A172 (cell line): ENCODE measurements at places on chromosomes 11 and 22. TPM values are rescaled to one million over a fixed set of nuclear protein-coding genes. Genes with fewer than 3 reads are reported as not detected.

HTATIP2 gene
- 29.0 and 36.9 TPM in 2 replicates for total RNA-seq

H19 gene
- total RNA-seq, result 0.69 and 2.7 TPM in 2 replicates

OR10G8 gene
- not detected in 2 replicates for total RNA-seq

MAP6 gene
- total RNA-seq, result 8.9 and 10.6 TPM in 2 replicates

SCGB1C1 gene
- not detected in 2 replicates for total RNA-seq

SLC22A6 gene
- total RNA-seq, result not detected in 2 replicates

DNA sequence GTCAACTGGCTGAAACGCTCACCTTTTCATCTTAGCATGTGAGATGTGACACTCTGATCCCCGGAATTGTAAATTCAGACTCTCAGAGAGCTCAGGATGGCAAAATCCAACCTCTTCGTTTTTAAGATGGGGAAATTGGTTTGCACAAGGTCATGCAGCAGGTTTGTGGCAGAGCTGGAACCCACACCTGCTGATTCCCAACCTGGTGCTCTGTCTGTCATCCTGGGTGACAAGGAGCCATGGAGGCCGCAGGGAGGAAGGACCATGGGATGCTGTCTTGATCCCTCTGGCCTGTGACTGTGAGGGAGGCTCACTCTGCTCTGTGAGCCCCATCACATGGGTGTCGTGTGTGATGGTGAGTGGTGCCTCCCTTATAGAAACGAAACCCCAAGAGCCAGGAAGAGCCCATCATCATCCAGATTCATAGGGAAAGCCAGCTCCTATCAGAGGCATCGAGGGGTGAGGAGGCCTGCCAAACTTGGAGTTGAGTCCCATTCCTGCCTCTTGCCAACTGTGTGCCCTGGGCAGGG is 87.4 kb upstream of the SYT13 start:
- no peak for DNase-seq

DNA sequence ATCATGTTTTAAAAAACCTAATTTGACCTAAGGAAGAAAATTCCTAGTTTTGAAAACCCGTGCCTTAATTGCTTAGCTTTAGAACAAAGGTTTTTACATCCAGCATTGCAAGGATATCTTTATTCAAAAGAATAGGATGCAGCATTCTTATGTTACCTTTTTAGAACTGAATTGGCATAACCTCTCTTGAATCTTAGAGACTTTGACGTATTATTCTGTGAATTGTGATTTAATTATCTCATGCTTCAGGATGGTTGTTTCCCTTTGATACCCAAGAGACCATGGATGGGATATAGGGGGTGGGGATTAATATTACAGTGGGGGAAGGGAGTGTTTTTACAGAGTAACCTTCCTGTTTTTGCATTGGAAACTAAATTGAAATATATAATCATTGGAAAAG is 49.4 kb downstream of the ARHGEF12 start:
- DNase-seq, result no peak

DNA sequence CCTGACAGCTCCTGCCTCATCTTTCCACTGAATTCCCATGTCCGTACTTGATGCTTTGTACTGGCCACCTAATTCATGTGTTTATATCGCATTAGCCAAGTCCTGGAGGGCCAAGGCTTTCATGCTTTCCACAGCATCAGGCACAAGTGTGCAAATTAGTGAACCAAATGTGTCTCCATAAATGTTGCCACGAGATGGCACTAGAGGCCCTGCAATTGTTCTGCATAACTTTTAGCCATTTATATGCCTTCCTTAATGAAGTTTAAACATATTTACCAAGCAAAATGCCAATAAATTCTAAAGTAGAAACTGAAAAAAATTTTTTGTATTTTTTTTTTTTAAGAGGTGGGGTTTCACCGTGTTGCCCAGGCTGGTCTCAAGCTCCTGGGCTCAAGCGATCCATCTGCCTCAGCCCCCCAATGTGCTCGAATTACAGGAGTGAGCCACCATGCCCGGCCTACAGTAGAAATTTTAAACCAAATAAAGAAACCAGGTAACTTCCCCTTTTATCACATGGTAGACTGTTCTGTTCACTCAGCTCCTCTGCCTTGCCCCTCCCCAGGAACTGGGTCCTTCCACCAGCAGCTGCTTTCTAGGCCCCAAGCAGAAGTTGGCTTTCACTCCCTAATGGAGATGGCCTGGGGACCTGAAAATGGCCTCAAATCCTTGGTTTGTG is 20.8 kb upstream of the IL18BP start:
- peak; percentile 50 for DNase-seq

GRCh38 chr11:120079750-120080610 is 57.9 kb downstream of the TRIM29 start:
- no peak for DNase-seq

DNA sequence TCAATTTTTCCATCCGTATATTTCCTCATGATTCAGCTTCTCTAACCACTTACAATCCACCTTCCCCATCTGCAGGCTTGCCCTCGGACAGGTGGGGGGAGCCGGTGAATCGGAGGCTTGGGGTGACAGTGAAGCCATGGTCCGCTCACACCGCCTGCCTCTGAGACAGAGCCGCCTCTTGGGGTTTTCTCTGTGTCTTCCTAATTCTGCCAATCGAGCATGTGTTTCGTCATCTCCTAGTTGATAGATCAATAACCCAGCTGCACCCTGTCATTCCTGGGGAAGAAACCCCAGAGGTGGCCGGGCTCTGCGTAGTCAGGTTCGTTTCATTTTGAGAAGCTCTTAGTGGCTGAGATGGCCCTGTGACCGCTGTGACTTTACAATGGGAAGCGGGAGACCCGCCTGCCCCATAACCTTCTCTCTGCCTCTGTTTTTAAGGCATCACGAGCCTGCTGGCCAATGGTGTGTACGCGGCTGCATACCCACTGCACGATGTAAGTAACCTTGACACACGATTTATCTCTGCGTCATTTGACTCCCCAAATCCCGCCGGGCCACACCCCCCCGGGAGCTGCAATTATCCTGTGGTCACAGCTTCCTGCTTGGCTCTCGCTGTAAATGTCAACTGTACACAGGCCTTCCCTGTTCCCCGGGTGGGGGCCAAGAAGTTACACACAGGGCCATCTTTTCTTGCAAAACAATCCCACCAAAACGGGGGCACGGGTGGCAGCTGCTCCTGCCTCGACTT is 33.3 kb downstream of the ANO1 start:
- DNase-seq, result peak; percentile 97

DNA sequence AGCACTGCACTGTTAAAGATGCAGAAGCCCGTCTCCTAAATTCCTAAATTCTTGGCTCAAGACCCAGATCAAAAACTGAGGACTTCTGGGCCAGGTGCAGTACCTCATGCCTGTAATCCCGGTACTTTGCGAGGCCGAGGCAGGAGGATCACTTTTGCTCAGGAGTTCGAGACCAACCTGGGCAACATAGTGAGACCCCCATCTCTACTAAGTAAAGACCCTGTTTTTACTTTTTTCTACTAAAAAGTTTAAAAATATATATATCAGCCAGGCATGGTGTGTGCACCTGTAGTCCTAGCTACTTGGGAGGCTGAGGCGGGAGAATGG is 29.7 kb downstream of the PDGFB start:
- DNase-seq, result no peak

GRCh38 chr22:47112582-47112965 is 350.1 kb downstream of the TBC1D22A start:
- no peak for DNase-seq

DNA sequence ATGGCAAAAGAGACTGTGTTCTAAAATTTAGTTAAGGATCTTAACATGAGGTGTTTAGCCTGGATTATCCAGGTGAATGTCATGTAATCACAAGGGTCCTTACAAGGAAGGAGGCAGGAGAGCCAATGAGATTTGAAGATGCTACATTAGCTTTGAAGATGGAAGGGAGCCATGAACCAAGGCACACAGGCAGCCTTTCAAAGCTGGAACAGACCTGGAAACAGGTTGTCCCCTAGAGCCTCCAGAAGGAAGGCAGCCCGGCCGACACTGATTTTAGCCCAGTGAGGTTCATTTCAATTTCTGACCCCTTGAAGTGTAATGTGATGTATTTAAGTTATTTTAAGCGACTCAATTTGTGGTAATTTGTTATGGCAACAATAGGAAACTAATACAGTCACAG is 195.3 kb upstream of the MTMR2 start:
- no peak for DNase-seq

DNA sequence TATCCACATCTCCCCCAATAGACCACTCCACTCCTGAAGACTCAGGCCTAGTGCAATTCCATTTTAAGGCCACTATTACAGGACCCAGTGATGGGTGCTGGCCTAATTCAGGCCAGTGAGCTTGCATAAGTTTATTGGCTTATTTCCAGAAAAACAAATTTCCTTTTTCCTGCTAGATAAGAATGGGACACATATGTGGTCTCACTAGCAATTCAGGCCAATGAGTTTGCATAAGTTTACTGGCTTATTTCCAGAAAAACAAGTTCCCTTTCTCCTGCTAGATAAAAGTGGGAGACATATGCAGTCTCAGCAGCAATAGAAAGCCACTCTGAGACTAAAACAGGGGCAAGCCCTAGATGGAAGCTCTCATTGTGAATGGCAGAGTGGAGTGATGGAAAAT is 22.4 kb downstream of the ADM start:
- DNase-seq, result no peak

DNA sequence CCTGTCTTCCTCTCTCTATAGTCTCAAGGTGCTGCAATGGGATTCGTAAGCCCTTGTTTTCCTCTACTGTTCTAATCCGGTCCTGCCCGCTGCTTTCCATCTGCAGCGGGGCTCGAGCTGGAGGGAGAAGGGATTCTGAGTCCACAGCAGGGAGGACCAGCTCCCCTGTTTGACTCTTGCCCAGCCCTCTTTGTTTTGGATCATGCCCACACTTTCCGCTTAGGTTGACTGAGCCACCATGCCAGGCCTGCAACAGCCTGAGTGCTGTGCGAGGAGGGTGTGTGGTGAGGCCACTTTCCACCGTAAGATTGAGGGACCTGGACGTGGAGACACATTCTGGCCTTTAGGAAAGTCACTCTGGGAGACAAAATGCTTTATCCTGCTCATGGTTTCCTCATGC is 58.3 kb downstream of the CEP164 start:
- DNase-seq, result no peak

- DNase-seq, result peak; percentile 63
Measured at GRCh38 chr11:64268893-64269539, 15.4 kb downstream of the BAD start.

DNA sequence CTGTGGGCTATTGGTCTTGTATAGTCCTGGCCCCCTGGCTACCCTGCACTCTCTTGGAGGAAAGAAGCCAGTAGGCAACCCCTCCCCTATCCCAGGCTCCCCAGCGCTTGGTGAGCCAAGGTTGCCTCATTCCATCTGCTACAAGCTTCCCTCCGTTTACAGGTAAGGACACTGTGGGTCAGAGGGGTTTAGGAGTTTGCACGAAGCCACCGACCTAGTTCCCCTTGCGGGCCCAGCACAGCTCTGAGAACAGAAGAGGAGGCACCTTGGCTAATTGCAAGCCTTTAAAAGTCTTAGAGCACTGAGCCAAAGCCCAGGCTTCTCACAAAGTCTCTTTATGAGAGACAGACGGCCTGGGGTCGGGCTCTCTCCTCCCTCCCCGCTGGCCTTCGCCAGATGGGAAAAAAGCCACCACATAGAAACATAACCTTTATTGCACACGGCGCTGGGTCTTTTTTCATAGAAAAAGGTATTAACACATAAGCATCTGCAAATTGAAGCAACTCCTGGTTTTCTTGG is 99.8 kb downstream of the CEP164 start:
- DNase-seq, result no peak
